ENCODE measurements at places on chromosomes 12 and 14.

GRCh38 chr12:50765095-50765911 is 1.4 kb downstream of the ATF1 start:
- DNase-seq, result peak; percentile 32

DNA sequence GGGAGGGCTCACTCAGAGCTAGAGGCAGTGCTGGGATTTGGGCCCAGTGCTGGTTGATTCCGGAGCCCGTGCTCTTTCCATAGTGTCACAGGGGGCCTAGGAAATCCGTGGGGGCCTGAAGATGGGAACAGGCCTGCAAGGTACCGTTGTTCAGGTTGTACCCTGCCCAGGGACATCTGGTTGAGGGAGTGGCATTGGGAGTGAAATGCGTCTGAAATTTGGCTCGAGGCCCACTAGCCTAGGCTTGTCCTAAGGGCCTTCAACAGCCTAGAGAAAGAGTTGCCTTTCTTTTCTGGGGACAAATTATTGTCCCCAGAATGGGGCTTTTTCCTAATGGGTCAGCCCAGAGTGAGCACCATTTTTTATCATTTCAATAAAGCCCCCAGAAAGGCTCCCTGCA is 26.4 kb upstream of the FAM222A start:
- DNase-seq, result no peak

DNA sequence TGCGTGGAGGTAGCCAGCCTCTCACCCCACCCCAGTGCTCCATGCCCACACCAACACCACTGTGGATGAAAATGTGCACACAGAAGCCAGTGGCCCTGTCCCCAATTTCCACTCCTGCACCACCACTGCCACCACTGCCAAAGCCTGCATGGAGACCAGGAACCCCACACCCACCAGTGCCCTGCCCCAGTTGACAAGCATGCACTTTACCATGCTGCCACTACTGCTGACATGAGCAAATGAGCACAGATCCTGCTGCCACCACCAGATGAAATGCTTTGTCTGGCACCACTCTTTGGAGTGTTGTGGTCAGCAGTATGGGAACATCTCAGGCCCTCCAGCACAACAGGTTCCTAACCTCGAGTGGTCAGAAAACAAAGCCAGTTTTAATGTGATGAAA is 104.1 kb downstream of the ATXN7L3B start:
- no peak for DNase-seq

DNA sequence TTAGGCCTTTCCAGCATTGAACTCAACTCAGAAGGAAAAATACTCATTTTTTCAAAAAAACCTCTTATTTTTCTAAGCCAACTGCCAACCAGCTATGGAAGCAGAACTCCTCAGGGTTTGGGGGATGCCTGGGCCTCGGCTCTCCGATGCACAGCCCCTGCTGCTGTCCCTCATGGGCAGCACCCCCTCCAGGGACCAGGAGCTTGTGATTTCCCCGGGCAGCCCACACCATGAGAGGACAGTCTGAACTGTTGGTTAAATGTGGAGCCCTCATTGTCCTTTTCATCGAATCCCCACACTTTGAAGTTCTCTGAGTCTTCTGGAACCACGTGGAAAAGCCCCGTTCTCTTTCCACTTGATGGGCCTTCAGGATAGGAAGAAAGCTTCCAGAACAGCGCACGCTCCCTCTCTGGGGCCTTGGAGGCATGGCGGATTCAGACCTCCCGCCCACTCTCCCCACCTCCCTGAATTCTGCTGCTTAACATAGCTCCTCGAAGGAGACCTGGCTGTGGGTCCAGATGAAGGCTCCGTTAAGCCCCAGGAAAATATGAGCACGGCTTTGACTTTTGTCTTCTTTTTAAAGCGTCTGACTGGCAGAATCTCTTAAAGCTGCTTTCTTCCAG is 156.6 kb downstream of the CALM1 start:
- no peak for DNase-seq

GRCh38 chr12:8742501-8742900 is 44.7 kb downstream of the RIMKLB start:
- DNase-seq, result no peak
